ENCODE measurements at places on chromosomes 6 and 20.
A peak's percentile ranks its signal among the peaks of the same experiment; 100 is the strongest.

GRCh38 chr6:165223101-165223500, 86.3 kb downstream of the C6orf118 start:
- no peak for DNase-seq

DNA sequence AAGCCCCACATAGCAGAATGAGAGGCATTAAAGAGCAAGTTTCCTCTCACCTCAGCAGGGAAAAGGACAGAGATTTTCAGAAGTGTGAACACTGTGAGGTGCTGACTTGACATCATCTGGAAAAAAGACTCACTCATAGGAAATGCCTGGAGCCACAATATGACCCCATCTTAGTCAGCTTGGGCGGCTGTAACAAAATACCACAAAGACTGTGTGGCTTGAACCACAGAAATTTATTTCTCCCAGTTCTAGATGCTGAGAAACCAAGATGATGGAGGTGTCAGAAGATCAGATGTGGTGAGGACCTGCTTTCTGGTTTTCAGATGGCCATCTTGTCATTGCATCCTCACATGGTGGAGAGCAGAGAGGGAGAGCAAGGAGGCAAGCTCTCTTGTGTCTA, 253.1 kb downstream of the ADGB start:
- DNase-seq = no peak

- DNase-seq = no peak
Observed at GRCh38 chr20:38046572-38046971, 13.0 kb downstream of the RPRD1B start.

- no peak for DNase-seq
Observed at GRCh38 chr20:1094751-1095150, 23.7 kb upstream of the PSMF1 start.

GRCh38 chr20:61516346-61517208, 264.5 kb downstream of the CDH4 start:
- DNase-seq = no peak

GRCh38 chr6:140548366-140548765, 1173.9 kb upstream of the CITED2 start:
- DNase-seq = no peak

- DNase-seq = no peak
Observed at GRCh38 chr6:134288538-134289203, 29.2 kb downstream of the SGK1 start.

DNA sequence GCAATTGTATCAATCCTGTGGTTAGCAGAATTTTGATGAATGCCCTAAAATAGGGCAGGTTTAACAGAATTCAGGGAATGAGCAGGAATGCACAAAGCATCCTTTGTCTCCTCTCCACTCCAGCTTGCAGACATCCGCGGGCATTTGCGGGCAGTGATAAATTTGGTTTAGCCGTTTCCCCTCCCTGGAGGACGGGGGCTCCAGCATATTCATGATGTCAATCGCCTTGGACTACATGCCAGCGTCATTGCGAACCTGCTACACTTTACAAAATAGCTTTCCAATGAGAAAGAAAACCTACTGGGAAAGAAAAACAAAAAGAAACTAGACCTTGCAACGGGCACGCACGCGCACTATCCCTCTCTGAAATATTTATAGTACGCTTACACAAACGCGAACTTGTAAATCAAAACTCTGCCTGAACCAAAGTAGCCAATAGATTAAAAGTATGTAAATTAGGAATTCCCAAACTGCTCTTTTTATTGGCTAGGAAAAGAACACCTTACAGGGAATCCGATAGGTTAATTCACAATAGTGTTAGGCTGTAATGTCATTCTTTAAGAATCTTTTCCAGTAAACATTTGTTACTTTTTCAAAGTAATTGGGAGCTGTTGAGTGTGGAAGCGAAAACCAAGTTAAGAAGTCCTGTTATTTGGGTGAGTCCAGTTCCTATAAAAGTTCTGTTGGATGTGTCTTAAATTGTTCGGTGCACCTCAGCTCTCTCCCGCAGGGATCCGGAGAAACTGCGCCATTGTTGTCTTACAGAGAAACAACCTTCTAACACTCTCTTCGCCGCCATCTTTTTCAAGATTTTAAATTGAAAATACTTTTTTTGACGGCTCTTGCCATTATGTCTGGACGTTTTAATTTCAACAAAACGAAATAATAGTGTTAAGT, 136.7 kb downstream of the HFE start:
- DNase-seq = peak; percentile 66

DNA sequence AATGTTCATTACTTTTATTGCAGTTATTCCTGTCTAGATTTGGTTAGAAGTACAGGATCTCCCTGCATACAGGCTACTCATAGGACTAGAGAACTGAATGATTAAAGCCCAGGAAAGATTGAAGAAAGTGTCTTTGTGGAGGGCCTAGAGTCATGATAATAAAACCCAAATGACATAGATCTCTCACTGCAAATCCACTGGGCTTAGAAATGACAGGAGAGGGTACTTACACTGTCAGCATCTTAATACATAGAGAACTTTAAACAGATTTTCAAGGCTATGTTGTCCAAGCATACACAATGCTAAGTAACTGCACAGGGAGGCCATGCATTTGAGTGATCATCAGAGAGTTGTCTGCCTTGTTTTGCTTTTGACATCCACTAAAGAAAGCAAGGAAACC, 383.8 kb upstream of the MAP3K7 start:
- DNase-seq = no peak

GRCh38 chr20:52847029-52847660, 125.0 kb upstream of the TSHZ2 start:
- DNase-seq = no peak

DNA sequence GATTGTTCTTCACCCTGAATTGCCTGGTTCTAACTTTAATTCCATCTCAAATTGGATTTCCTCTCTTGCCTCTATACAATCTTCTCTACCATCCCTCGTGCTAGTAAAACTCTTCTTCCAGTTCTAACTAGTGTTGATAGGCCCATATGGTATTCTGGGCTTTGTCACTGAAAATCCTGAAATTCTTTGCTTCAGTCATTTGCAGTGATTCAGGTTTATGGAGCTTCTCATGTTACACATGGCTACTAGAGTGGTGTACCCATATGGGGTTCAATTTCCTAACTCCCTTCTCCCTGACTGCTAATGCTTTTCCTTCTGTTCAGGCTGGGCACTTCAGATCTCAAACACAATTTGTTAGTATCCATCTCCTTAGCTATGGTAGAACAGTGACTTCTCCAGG, 956.6 kb downstream of the KIF16B start:
- DNase-seq = no peak

- DNase-seq = no peak
Observed at GRCh38 chr6:134875367-134875766, 74.5 kb downstream of the ALDH8A1 start.

DNA sequence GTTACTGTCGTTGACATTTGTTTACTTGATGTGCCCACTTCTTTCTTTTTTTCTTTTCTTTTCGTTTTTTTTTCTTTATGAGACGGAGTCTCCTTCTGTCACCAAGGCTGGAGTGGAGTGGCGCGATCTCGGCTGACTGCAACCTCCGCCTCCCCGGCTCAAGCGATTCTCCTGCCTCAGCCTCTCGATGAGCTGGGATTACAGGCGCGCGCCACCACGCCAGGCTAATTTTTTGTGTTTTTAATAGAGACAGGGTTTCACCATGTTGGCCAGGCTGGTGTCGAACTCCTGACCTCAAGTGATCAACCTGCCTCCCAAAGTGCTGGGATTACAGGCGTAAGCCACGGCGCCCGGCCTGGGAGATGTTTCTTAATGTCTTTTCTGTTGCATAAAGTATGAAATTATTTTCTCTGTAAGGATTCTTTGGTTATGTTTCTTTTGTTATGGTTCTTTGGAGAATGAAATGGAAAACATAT, 33.3 kb upstream of the PRSS16 start:
- DNase-seq = peak; percentile 18

DNA sequence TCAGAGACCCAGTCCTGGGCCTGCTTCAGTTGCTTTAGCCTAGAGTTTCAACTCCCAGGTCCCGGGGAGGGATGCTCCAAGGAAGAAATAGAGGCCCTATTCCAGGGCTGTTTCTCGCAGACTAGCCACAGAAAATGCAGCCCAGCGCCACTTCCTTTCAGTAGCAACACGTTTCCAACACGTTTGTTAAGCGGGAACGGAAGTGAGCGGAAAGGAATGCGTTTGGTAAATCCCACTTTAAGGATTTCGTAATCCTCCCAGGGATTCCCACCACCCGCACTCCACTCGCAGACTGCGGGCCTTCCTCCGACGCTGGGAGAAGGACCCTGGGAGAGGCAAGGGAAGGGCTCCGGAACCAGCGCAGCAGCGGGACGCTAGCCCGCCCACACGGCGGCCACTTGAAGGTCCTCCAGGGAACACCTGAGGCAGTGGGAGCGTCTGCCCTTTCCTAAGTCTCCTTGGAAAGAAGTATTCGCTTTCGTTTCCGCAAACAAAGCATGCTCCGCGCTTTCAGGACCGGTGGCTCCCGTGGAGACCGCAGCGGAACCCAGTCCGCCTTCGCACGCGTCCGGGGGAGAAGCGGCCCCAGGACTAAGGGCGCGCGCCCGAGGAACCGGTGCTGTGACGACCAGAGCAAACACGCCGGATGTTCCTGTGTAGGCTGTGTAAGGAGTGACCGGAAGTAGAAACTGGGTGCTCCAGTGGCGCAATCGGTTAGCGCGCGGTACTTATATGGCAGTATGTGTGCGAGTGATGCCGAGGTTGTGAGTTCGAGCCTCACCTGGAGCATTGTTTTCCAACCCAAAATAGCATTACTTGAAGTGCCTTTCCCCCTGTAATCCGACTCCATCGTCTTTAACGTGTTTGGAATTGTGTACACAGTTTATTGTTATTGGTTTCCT, 227.6 kb upstream of the PRSS16 start:
- peak; percentile 77 for DNase-seq

DNA sequence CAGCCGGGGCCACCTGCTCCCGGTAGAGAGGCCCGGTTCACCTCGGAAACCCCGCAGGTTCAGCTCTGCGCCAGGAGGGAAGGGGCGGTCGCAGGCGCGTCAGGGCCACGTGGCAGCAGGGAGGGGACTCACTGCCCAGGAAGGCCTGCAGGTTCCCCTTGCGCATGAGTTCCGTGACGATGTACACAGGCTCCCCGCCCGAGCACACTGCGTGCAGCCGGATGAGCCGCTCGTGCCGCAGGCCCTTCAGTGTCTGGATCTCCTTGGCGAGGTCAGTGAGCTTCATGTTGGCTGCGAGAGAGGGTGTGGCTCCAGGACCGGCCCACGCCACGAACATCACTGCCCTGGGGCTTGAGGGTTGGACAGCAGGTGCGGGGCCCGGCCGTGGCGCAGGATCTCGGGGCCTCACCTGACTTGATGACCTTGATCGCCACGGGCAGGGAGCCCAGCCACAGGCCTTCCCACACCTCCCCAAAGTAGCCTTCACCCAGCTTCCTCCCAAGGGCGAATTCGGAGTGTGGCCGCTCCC, 4.9 kb upstream of the PTK6 start:
- no peak for DNase-seq

DNA sequence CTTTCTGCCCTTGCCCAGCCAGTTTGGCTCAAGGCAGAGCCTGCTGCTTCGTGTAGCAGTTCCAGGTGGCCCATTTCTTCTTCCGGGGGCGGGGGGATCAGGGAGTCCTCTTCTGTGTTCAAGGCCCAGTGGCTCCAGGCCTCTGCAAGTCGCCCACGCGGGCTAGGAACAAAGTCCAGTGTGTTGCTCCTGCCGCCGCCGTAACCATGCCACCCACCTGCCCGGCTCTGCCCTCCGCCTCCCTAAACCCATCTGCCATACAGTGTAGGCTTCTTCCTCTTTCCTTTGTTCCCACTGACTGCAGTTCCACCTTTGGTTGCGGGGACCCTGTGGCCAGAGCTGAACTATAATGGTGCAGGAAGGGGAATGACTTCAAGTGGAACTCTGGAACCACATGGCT, 43.9 kb upstream of the SRF start:
- DNase-seq = no peak

DNA sequence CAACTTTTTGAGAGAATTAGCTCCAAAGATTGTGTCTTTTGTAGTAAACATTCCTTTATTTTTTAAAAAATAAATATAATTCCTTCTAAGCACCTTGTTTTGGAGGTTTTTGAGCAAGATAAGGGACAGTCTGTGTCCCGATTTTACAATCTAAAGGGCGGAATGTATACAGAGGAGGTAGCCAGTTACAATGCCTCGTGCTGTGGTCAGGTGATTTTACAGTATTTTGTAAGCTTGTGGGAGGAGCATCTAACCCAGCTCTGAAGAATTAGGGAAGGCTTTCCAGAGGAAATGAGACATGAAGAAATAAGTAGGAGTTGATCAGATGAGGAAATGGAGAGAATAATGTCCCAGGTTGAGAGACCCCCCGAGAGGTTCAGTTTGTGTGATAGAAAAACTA, 1.3 kb downstream of the HINT3 start:
- DNase-seq = no peak

Measured in nephron progenitor cell (in vitro differentiated cells).